ENCODE measurements at places on chromosomes 5 and 9. TPM values are rescaled to one million over a fixed set of nuclear protein-coding genes. Genes with fewer than 3 reads are reported as not detected.

PTGR1 gene
- polyA plus RNA-seq, result 278 TPM

TMEM171 gene
- 5.2 TPM for polyA plus RNA-seq

SLC6A19 gene
- 67.4 TPM for polyA plus RNA-seq

CDH12 gene
- polyA plus RNA-seq, result 7.5 TPM

- DNase-seq, result no peak
These were observed 42.5 kb downstream of the KLF4 start for GRCh38 chr9:107447081-107447480.

- DNase-seq, result no peak
These were observed 216.7 kb downstream of the SMARCA2 start for GRCh38 chr9:2231829-2232228.

- DNase-seq, result no peak
These were observed 40.8 kb downstream of the NNT start for GRCh38 chr5:43643750-43644149.

GRCh38 chr5:9523090-9523823, 22.6 kb downstream of the SEMA5A start:
- DNase-seq, result no peak

DNA sequence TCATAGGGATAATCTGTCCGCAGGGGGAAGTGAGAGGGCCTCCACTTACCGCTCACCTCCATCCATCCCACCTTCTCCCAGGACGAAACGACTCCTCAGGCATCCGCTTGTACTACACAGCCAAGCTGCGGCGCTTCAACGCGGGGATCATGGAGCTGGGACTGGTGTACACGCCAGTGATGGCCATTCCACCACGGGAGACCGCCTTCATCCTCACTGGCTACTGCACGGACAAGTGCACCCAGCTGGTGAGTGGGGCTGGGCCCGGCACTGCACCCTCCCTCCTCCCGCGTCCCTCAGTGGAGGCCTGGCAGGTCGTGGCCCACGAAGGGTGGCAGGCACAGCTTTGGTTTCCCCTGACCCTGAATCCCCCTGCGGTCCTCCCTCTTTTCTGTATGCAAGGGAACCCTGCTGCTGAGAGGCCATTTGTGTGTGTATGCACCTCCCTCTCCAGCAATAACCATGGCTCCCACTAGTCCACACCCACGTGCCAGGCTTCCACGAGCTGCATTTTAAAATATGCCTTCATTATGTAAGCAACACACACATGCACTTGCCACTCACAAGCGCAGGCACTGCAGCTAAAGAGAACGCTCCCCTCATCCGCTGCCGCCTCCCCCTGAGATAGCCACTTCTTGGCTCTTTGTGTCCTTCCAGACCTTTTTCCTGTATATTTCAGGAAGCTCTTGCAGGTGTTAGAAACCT, 11.8 kb downstream of the DBH start:
- DNase-seq, result no peak

- DNase-seq, result no peak
These were observed 316.1 kb downstream of the GADD45G start for GRCh38 chr9:89920951-89921350.

DNA sequence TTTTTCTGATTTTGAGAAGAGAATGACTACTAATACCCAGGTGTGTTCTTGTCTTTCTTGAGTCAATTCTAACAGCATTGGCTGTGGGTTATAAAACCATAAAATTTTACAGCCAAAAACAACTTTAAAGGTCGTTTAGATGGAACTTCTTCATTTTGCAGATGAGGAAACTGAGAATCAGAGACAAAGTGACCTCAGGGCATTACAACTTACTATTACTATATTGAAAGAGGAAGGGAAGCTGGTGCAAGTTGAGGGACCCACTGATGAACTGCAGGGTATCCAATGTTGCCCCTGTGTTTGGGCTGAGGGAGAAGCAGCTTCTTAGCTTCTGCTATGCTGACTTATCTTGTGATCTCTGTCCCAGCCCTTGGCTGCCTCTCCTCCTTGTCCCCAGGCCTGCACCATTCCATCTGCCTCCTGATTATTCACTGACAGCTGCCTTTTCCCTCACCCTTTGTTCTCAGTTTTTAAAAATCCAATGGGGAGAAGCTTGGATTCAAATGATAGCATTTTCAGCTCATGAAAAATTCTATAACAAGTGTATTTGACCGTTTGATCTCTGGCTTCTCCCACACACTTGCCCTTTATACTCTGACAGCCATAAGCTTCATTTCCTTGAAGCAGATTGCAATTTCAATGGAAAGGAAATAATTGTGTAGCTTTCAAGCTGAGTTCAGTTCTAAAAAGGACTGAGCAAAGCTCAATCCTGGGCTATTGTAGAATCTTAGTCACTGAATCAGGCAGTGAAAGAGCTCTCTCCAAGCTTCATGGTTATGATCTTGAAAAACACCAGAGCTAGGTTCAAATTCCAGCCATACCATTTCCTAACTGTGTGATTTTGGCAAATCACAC, 68.5 kb downstream of the TMC1 start:
- no peak for DNase-seq

GRCh38 chr9:96241391-96241809, 60.6 kb downstream of the HSD17B3 start:
- DNase-seq, result no peak

All from left kidney (tissue), 8 donors.